ENCODE measurements at places on chromosomes 3 and 15.

- no peak for DNase-seq
Observed at GRCh38 chr3:186172353-186172752, 63.5 kb upstream of the ETV5 start.

DNA sequence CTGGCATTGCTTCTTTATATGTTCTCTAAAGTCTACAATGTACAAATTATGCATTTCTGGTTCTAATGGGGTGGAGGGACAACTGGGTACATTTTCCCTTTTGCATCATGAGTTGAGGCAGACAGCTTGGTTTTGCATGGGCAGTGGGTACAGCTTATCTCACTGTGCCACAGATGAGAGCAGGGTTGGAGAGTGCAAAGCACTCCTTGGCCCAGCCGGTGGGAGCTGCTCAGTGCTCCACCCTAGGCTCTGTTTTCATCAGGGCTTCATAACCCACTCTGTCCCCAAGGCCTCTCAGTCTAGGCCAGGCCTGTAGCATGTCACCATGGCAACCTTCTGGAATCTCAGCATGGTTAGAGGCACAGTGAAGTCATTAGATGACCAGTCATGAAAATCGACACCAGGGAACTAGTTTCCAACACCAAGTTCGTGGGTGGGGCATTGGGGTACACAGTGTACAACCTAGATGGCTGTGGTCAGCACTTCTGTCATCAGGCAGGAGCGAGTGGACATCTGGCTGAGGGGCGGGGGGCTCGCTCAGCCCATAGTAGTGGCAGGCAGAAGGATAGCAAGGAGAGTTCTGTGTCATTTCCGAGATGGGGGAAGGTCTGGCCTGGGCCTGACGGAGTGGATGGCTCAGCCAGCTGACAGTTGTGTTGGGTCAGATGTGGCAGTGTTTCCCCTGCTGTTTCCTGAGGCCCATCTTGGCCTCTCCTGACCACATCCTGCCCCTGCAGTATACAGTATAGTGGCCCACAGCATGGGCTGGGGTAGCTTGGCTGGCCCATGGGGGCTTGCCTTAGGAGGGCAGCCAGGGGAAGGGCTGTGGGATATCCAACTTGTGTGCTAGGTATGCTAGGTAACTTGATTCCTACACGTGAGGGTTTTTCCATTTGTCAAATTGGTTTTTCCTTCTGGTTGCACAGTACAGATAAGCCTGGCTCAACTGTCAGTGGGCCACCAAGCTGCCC is 75.7 kb upstream of the PRR23C start:
- DNase-seq = no peak

- DNase-seq = no peak
Observed at GRCh38 chr15:64337761-64338160, 18.2 kb downstream of the CSNK1G1 start.

DNA sequence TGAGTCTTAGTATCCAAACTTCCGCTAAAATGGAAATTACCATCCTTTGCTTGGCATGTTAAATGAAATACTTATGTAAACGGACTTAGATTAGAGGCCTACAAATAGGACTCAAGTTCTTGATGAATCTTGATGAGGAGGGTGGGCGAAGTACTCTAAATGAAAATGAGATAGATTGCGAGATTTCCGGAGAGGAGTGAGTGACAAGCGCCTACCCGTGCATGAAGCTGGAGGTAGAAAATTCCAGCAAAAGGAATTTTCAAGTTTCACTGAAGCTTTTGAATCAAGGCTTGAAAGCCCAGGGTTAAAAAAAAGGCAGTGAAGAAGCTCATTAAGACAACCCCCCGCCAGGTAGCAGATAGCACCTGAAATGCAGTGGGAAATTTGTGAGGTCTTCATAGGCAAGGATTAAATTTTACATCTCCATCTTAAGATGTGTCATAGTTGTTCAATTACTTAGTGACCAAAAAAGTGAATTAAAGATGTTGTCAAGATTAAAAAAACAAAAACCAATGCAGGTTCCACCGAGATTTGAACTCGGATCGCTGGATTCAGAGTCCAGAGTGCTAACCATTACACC is 655 bp upstream of the RAB11A start:
- no peak for DNase-seq

GRCh38 chr3:36944012-36944640 is 728 bp downstream of the TRANK1 start:
- peak; percentile 3 for DNase-seq

GRCh38 chr3:36965440-36965839 is 20.6 kb upstream of the TRANK1 start:
- DNase-seq = no peak

- DNase-seq = peak; percentile 51
Observed at GRCh38 chr3:123584284-123584987, 417 bp downstream of the HACD2 start.

GRCh38 chr15:98712845-98713584 is 64.7 kb downstream of the IGF1R start:
- DNase-seq = no peak

GRCh38 chr15:91928675-91929074 is 75.2 kb downstream of the SLCO3A1 start:
- no peak for DNase-seq

GRCh38 chr15:85037641-85038040 is 56.0 kb downstream of the PDE8A start:
- no peak for DNase-seq

DNA sequence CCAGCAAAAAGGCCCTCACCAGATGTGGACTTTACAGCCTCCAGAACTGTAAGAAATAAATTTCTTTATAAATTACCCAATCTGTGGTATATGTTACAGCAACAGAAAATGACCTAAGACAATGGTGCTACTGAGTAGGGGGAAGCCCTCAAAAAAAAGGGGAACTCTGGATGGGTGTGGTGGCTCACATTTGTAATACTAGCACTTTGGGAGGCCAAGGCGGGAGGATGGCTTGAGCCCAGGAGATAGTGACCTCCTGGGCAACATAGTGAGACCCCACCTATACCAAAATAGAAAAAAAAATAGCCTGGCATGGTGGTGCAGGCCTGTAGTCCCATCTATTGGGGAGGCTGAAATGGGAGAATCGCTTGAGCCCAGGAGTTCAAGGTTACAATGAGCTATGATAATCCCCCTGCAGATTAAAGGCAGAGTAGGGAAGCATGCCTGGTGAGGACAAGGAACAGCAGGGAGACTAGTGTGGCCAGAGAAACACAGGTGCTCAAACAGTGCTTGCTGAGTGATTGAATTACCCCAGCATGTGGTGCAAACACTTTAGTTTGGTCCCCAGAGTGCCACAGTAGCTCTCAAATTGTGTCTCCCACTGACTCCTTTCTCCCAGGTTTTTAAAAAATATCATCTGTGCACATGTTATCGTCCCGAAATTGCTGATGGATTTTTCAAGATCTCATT is 13.9 kb upstream of the USP3 start:
- DNase-seq = no peak

GRCh38 chr3:111324151-111324550 is 217.8 kb upstream of the CD96 start:
- no peak for DNase-seq

DNA sequence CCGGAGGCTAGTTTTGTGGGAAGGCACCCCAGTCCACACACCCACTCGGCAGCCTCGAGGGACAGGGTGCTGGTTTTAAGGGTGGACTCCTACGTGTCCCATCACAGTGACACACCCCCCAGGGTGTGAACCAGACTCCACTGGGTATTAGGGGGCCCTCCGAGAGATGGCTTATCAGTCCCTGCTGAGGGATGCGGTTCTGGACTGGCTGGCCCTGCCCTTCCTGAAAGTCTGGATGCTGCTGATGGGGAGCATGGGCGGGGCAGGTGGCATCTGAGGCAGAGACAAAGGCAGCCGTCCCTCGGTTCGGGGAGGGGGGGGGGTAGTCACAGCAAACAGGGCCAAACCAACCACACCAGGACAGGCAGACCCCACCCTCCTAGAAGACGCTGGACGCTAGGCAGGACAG is 939 bp upstream of the ULK3 start:
- DNase-seq = no peak

- no peak for DNase-seq
Observed at GRCh38 chr15:80507638-80508316, 103.6 kb downstream of the ARNT2 start.

- DNase-seq = no peak
Observed at GRCh38 chr3:187205683-187206082, 8.4 kb downstream of the RTP1 start.

DNA sequence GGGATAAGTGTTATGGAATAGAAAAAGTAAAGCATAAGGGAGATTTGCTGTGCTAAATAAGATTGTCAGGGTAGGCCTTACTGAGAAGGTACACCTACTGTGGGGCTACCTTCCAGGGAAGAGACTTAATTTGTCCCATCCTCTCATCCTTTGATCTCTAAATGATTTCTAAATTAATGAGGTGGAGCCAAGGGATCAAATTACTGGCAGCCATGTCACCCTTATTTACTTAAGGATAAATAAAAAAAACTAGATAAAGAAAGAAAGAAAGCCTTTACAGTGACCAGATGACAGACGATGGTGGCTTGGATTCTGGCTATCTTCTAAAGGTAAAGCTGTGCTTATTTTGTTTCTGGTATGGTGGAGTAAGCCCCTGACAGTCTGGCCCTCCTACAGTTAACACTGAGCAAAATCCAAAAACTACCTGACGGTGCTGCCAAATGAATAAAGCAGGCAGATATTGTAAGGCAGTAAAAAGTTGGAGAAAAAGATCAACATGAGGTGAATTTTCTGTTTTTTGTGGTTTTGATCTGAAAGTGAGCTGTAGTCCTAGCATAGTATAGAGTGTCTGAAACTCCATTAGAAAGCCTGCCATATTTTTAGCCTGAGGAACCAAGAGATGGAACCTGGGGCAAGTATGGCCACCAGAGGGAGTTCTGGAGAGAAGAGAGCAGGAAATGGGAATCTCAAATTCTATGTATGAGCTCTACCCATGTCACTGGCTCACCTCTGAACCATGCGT is 285.1 kb upstream of the MANF start:
- no peak for DNase-seq

DNA sequence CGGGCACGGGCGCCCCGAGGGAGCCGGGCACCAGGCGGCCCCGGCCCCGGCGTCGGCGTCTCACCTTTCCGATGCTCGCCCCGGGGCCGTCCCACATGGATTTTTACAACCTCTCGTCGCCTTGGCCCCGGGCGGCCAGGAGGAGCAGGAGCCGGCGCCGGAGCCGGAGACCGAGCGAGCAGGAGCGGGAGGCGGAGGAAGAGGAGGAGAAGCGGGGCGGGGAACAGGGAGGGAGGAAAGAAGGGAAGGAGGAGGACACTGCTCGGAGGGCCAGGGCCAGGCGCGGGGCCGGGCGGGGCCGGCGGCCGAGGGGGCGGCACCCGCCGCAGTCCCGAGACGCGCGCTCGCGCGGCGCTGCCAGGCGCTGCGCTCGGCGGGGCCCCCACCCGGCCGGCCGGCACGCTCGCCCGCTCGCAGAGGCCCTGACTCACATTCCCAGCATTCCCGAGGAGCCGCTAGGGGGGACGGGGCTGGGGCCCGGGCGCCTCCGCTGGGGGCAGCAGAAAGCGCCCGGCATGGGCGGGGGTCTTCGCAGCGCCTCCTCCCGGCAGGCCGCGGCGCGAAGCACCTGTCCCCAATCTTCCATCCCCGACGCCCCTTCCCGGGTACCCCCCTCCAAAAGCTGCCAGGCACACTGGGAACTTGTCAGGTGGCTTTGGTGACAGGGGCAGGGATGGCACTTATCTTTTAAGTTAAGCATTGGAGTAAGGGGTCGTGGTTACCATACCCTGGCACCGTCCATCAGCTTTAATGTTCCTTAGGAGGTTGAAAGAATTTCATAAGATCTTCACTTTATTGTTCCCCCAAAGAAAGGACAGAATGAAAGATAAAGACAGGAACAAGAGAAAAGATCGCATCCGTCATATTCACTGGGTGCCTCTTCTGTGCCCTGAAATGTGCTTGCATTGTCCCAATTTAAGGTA is at the start of gene ERC2:
Gene ERC2 (minus strand): TSS at position 284 of the 923 bp plus-strand sequence.
- DNase-seq = peak; percentile 12

- DNase-seq = no peak
Observed at GRCh38 chr3:31615071-31615875, 82.5 kb downstream of the STT3B start.

DNA sequence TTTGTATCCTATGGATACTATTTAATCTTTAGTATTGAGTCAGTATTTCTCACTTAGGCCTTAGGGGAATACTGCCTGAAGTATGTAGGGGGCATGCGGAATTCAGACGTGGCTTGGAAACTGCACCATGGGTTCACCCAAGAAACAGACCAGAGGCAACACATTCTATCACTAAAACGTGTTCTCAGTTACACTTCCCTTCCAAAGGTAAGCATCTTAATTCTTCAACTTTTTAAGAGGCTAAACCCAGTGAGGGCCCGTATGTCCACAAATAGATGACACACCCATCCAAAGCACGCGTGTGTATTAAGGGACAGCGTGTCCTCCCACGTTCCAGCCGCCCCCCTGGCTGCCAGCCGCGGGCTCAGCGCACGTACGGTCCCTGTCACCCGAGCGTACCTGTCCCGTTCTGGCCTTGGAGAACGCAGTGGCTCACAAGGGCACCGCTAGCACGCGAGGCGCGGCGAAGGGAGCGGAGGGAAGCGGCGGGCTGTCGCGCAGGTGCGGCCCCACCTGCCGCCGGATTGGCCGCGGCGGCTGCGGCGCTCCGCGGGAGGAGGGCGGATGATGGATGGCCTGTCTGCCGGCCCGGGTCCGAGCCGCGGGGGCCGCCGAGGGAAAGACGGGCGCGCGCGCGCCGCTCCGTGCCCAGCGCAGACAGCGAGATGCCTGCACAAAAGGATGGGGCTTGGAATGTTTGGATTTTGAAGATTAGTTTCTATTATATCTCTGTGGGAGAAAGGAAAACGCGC is 1003.9 kb upstream of the NR2F2 start:
- DNase-seq = no peak

GRCh38 chr3:109149078-109149477 is 12.6 kb downstream of the C3orf85 start:
- no peak for DNase-seq

GRCh38 chr15:91884606-91885005 is 31.1 kb downstream of the SLCO3A1 start:
- no peak for DNase-seq

- DNase-seq = no peak
Observed at GRCh38 chr3:6066397-6066796, 794.5 kb upstream of the GRM7 start.

- DNase-seq = no peak
Observed at GRCh38 chr15:82681371-82681770, 28.3 kb downstream of the AP3B2 start.

DNA sequence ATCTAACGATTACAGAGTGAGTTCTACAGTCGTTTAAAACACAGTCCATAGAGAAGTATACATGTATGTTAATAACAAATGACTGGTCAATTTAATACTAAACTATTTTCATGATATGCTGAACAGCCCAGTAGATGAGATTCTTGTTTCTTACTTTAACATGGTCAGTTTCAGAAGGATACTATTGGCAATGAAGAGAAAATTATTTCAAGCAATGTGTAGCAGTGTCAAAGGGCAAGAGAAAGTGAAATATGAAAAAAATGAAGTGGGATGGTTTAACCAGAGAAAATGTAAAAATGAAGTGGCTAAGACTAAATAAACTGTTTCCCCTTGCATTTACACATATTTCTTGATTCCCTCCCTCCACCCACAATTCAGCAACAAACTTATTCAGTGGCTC is 192.1 kb upstream of the TTC14 start:
- no peak for DNase-seq
